CD4-positive, CD25-positive, alpha-beta regulatory T cell (primary cell): ENCODE measurements at places on chromosomes 6 and 20. TPM values are rescaled to one million over a fixed set of nuclear protein-coding genes. Genes with fewer than 3 reads are reported as not detected.

DNA sequence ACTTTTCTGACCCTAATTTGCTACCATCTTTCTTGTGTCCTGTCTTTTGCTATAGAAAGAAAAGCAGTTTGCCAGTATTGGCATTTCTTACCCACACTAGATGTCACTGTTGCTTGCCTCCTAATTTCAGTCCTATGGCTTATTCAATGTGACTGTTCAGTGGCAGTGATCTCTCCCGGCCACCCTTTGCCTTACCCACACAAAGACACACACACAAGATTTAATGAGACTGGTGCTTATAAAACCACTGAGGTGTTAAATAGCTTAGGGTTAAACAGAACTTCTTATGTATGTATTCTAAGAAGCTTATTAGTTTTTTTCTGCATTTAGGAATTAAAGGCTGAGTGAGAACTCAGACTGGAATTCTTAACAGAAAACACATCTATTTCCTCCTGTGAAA lies 233.6 kb upstream of the ASCC3 start:
- no peak overlapping the region for H3K4me3 ChIP-seq
- H3K4me1 ChIP-seq: no peaks in the 10 kb centered on the region
- H3K36me3 ChIP-seq: no peaks in the 10 kb centered on the region
- no peaks in the 10 kb centered on the region for H3K27me3 ChIP-seq

DNA sequence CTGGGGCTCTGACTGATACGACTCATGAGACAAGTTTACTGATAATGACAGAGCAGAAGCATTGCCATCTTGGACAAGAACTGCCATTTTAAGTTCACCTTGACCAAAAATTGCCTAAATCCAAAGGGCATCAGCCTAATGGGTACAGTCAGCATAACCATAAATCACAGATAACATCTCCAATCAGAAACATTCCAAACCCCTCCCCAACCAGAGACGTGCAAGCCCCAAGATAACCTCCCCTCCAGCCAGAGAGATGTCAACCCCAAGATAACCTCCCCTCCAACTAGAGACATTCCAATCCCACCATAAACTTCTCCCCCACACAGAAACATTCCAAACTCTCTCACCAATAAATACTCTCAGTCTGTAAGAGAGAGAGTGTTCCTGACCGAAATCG lies 10.5 kb downstream of the GPLD1 start:
- H3K4me3 ChIP-seq: no peak overlapping the region
- H3K4me1 ChIP-seq: no peaks in the 10 kb centered on the region
- H3K36me3 ChIP-seq: no peaks in the 10 kb centered on the region
- H3K27me3 ChIP-seq: no peaks in the 10 kb centered on the region

- no peaks in the 10 kb centered on the region for H3K4me1 ChIP-seq
- DNase-seq: no peak
- H3K36me3 ChIP-seq: peaks cover 50% of the 10 kb centered on the region
- no peak overlapping the region for H3K27ac ChIP-seq
- no peaks in the 10 kb centered on the region for H3K27me3 ChIP-seq
Measured at GRCh38 chr20:37243937-37244571, 17.6 kb downstream of the GHRH start.

DNA sequence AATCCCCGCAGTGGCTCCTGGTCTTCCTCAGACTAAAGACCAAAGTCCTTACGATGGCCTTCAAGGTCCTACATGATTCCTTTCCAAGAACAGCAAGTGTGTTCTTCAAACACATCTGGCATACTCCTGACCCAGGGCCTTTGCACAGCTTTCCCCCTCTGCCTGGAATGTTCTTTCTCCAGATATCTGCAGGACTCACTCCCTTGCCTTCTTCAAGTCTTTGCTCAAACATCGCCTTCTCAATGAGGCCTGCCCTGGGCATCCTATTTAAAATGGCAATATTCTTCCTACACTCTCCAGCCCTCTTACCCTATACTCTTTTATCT lies 30.2 kb downstream of the VEGFA start:
- H3K27me3 ChIP-seq: no peaks in the 10 kb centered on the region
- H3K4me1 ChIP-seq: no peaks in the 10 kb centered on the region
- H3K4me3 ChIP-seq: no peak overlapping the region
- no peaks in the 10 kb centered on the region for H3K36me3 ChIP-seq

SLC25A27 gene
- 0.54 TPM for total RNA-seq
